ENCODE measurements at places on chromosomes 11 and 22. TPM values are rescaled to one million over a fixed set of nuclear protein-coding genes. Genes with fewer than 3 reads are reported as not detected.

The APOBEC3C gene
- total RNA-seq, result 16.2 TPM

The MRPL16 gene
- 40.9 TPM for total RNA-seq

The SMIM38 gene
- under 0.01 TPM for total RNA-seq

The CELF1 gene
- total RNA-seq, result 80.5 TPM

Data from subcutaneous preadipocyte (primary cell).